NCI-H1105 treated with DMSO at 0.1 percent for 48 hours (cell line): ENCODE measurements at places on chromosomes 12 and 14.

DNA sequence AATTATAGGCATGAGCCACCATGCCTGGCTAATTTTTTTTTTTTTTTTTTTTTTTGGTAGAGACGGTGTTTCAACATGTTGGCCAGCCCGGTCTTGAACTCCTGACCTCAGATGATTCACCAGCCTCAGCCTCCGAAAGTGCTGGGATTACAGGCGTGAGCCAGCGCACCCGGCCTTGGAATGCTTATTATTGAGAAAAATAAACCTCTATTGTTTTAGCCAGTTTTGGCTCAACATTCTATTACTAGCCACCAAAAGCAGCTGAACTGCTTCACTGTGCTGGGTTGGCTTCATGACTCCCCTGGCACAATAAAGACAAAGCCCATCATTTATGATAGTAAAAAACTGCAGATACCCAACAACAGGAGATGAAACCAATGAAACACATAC is 93.5 kb upstream of the CEP83 start:
- DNase-seq: no peak

- no peak for DNase-seq
These were observed 22.6 kb downstream of the GPHB5 start for GRCh38 chr14:63296060-63296563.

- DNase-seq: no peak
These were observed 3.6 kb downstream of the CMKLR1 start for GRCh38 chr12:108335349-108336119.

DNA sequence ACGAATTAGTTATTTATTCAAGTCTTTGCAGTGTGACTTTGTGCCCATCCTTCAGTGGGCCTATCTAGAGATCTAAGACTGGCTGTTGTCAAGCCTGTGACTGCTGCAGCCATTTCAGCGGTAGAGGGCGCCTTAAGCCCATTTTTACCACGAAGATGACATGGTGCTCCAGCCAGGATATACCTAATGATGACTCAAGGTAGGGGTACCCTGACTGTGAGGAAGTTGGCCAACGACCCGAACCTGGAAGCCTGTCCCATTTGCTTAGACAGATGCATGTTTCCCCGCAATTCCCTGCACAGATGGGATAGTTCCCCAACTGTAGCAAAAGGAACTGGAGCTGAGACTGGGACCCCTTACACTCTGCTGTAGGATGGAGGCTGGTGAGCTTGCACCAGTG is 41.3 kb downstream of the RAB3IP start:
- DNase-seq: peak; percentile 75

GRCh38 chr14:72616811-72617210 is 277.1 kb downstream of the DPF3 start:
- DNase-seq: no peak

GRCh38 chr12:29167988-29168387 is 18.9 kb downstream of the FAR2 start:
- DNase-seq: no peak

- DNase-seq: no peak
These were observed 28.5 kb downstream of the GPRC5A start for GRCh38 chr12:12919666-12920435.

DNA sequence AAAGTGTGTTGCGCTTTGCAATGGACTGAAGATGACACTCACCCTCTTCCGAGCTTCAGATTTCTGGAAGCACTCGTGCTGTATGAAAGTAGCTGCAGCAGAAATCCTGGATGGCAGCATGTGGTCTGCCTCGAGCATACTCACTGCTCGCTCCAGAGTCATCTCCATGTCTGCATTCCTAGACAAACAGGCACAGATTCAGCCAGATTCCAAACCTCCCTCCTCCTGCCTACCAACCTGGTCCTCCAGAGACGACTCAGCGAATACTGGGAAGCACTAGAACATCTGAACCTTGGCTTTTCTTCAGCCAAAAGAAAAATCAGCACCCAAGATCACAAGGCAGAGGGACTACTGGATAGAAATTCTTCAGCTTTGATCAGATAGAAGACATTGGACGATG is 27.7 kb downstream of the PKP2 start:
- no peak for DNase-seq

GRCh38 chr12:89475203-89475990 is 49.2 kb downstream of the GALNT4 start:
- DNase-seq: no peak

DNA sequence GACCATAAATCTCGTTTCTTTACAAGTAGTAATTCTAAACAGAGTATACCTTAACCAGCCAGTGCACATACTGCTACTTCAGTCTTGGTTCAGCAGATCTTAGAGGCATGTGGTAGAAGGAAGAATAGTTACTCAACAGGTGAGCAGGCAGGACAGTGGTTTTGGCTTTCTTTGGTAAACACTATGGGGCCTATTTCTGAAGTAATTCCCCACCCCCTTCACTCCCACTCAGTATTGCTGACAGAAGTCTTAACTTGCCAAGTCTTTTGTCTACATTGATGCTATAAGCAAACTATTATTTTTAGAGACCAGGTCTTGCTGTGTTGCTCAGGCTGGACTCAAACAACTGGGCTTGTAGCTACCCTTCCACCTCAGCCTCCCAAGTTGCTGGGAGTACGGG is 68.5 kb downstream of the FBXO34 start:
- no peak for DNase-seq

- DNase-seq: no peak
These were observed 19.9 kb downstream of the TMEM233 start for GRCh38 chr12:119613319-119613936.

- DNase-seq: no peak
These were observed 1019.0 kb upstream of the TMEM132C start for GRCh38 chr12:127247937-127248336.

- no peak for DNase-seq
These were observed 57.4 kb downstream of the BAZ1A start for GRCh38 chr14:34817768-34818167.

GRCh38 chr14:22200977-22201605 is 387.9 kb downstream of the DAD1 start:
- peak; percentile 19 for DNase-seq

GRCh38 chr12:12673296-12673695 is 22.7 kb downstream of the GPR19 start:
- DNase-seq: no peak

DNA sequence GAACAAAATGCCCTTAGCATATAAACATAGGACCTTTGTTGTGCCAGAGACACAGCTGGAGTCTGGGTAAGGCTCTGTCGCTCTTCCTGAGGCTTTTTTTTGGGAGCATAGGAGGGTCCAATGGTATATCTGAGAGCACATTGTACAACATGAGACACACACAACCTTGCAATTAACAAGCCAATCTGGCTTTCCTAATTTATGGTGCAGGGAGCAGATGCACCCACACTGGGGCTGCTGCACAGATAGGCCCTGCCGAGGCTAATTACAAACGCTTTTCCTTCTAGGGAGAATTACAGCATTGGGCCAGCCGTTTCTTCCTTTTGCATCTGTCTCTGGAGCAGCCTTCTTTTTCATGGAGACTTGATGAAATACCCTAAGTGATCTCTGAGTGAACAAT is 75.0 kb upstream of the OVCH1 start:
- DNase-seq: no peak

DNA sequence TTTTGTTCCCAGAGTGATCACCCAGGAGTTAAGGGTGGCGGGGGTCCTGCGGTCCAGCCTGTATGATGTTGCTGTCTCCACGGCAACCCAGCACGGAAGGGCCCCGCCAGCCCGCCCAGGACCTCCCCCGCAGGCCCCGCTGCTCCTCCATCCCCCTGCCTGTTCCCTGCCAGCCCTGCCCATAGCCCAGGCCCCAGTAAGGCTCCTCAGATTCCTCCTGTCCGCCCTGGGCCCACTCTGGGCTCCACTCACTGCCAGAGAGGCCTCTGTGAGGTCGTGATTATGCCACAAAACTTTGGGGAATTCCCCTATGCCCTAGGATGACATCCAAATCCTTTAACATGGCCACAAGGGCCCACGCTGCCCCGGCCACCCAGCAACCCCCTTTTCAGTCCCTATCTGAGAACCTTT is 20.8 kb downstream of the HSP90AA1 start:
- no peak for DNase-seq

DNA sequence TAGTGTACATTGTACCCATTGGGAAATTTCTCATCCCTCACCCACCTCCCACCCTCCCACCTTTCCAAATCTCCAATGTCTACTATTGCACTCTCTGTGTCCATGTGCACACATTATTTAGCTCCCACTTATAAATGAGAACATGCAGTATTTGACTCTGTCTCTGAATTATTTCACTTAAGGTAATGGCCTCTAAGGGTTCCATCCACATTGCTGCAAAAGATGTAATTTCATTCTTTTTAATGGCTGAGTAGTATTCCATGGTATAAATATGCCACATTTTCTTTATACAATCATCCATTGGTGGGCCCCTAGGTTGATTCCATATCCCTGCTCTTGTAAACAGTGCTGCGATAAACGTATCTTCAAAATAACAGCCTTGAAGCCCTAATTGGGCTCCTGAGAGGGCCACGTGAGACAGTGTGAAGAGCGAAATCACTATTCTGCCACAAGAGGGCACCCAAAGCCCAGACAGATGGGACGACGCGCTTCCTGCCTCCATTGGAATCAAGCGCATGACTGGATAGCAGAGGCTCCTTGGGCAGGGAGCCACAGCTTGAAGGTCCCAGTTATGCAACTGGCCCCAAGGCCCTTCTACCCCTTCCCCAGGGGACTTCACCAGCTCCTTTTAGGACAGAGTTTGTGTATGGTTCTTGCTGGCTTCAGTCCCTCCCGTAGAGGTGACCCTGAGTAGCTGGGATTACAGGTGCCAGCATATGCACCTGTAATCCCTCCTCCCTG is 21.3 kb upstream of the CD27 start:
- peak; percentile 87 for DNase-seq

DNA sequence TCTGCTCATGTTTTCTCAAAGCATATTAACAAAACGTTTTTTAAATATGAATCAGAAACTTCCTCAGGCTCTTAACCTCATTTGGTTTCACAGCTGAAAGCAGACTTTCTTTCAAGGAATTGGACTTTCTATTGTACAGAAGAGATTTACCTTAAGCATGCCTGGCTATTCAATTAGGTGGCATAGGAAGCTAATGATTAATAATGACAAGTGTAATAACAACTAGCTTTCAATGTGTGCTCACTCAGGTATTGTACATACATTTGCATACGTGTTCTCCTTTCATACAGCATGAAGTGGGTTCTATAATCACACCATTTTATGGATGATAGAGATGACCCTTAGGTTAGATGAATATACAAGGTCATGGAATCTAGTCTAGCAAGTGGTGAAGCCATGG is 115.7 kb downstream of the ANO6 start:
- no peak for DNase-seq

DNA sequence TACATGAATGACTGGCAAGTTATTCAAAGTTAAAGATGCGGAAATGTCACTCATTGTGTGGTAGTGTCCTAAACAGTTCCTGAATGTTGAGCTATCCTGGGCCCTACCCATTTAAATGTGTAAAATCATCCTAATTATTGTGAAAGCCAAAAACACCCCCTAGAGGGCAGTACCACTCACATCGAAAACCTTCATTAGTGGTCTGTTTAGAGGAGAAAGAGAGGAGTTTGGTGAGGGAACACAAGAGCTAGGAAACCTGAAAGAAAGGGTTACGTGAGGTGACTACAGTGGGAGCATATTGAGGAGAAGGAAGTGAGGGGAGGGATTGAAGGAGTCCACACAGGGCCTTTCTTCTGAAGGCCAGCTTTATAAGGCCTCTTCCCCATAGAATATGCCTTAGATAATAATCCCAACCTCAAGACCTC is 2.5 kb upstream of the TEP1 start:
- peak; percentile 38 for DNase-seq

- no peak for DNase-seq
These were observed 3.8 kb downstream of the TCL1A start for GRCh38 chr14:95710106-95710505.

DNA sequence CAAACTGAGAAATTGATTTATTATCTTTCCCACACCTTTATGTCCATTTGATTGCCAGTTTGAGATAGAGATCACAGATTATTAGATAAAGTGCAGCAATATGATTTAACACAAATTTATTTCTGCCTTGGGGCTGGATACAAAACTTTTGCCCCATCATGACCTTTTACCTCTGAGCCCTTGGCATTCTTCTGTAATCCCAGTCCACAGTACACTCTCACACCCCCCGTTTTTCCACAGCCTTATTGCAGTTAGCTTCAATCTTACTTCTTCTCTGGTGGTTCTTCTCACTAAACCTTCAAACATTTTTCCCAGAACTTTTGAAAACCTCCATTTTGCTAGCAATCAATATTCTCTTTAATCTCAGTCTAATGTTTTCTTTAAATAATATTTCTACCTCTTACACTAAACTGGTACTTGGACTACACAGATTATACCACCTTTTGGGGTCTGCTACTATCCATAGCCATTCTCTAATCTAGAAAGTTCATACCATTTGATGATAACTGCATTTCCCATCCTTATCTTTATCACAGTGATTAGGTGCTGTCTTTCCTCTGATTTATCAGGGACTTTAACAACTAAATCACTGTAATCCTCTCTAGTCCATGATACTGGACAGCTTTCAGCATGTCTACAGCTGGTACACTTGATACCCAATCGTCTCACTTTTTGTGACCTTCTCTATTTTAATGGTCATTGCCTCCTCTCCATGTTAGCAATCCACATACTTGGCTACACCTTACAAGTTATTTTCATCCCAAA is 186.7 kb upstream of the PDE3A start:
- no peak for DNase-seq

DNA sequence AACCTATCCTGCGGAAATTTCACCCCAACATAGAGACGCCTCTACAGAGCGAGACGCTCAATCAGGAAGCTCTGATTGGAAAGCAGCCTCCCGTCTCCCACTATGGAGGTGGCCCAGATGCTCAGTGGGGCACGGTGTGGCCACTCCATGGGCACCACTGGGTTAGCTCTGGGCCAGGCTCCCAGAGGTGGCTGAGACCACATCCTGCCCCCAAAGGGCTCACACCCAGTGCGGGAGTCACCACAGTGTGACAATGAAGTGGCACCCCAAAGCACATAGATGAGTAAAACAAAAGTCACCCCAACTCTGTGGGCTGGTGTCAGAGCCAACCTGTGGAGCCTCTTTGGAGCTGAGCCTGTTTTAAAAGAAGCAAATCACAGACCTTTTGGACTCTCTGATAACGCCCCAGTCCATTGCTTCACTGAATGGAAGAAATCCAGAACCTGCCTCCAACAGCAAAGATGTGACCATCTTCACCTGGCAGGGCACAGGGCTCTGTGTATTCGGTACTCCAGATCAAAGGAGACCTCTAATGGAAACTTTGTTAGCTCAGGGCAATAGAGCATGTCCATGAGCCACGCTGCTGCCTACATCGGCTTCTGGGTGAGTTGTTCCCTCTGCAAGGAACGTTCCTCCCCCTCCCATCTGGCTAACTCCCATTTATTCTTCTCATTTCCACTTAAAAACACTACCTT is 19.6 kb downstream of the CLMN start:
- no peak for DNase-seq

GRCh38 chr12:54424224-54424623 is 5.2 kb upstream of the ITGA5 start:
- DNase-seq: no peak

- DNase-seq: peak; percentile 42
These were observed 638 bp downstream of the PLEKHG3 start for GRCh38 chr14:64704743-64705380.

- no peak for DNase-seq
These were observed 66.9 kb downstream of the C12orf56 start for GRCh38 chr12:64323476-64324225.
